ENCODE measurements at places on chromosomes 16 and 17.

DNA sequence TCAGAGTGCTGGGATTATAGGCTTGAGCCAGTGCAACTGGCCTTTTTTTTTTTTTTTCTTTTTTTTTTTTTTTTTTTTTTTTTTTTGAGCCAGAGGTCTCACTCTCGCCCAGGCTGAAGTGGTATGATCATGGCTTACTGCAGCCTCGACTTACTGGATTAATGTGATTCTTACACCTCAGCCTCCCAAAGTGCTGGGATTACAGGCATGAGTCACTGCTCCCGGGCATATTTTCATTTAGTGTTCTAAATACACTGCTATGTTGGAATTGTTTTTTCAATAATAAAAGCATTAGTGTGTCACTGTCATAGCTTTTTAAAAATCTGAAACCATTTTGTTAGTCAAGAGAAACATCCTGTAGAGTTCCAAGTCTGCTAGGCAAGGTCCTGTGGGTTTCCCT lies 40.3 kb downstream of the NDE1 start:
- DNase-seq = no peak

GRCh38 chr16:66878067-66878466 lies 2.2 kb upstream of the PDP2 start:
- no peak for DNase-seq

GRCh38 chr17:8005967-8006730 lies 3.7 kb downstream of the GUCY2D start:
- no peak for DNase-seq

DNA sequence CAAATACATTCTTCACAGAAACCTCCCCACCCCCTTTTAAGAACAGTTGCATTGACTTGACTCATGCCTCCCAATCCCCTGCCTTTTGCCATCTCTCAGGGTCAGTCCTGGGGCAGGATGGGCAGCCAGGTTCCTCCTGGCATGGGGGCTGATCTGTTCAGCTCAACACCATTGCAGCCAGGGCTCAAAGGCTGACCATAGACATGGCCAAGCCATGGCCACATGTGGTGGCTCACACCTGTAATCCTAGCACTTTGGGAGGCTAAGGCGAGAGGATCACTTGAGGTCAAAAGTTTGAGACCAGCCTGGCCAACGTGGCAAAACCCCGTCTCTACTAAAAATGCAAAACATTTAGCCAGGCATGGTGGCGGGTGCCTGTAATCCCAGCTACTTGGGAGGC lies 14.1 kb downstream of the ATP2C2 start:
- DNase-seq = no peak

GRCh38 chr16:8620535-8620934 lies 963 bp upstream of the METTL22 start:
- no peak for DNase-seq

GRCh38 chr16:21156767-21157467 lies 1.6 kb upstream of the LDAF1 start:
- no peak for DNase-seq

GRCh38 chr16:76487411-76488064 lies 210.3 kb downstream of the CNTNAP4 start:
- no peak for DNase-seq

DNA sequence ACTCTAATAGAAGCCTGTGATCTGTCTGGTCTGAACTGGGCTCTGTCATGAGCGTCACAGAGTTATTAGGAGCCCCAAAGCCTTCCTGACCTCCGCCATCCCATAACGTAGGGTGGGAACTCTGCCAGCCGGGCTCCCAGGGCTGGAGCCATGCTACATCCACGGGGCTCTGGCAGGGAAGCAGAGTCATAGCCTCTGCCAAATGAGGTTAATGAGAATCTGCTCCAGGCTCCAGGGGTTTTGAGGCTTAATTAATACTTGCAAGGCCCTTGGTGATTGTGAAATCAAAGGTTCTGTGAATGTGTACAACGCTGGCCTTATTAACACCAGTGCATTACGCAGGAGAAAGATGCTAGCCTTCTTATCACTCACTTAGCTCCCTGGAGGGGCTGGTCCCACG lies 42.4 kb upstream of the ZFP90 start:
- no peak for DNase-seq

DNA sequence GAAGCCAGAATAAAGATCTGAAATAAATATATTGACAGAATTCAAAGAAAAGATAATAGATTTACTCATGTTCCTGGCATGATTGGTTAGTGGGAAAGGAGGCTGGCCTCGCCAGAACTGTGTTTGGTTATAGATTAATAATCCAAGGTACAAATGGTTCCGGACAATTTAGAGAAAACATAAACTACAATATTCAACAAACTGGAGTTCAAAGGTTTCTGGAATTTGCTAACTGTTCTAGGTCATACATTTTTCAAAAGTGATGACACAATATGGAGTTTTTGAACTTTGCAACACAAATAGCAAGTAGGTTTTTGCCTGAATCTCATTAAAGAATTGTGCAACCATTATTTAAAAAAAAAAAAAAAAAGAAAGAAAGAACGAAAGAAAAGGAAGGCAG lies 251.7 kb upstream of the SALL1 start:
- DNase-seq = no peak

DNA sequence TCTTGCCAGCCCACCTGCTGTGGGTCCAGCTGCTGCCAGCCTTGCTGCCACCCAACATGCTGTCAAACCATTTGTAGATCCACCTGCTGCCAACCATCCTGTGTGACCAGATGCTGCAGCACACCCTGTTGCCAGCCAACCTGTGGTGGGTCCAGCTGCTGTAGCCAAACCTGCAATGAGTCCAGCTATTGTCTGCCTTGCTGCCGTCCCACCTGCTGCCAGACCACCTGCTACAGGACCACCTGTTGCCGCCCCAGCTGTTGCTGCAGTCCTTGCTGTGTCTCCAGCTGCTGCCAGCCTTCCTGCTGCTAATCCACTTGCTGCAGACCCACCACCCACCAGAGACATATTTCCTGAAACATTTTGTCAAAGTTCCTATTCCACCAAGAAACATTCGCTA lies 641 bp downstream of the KRTAP9-1 start:
- DNase-seq = no peak

DNA sequence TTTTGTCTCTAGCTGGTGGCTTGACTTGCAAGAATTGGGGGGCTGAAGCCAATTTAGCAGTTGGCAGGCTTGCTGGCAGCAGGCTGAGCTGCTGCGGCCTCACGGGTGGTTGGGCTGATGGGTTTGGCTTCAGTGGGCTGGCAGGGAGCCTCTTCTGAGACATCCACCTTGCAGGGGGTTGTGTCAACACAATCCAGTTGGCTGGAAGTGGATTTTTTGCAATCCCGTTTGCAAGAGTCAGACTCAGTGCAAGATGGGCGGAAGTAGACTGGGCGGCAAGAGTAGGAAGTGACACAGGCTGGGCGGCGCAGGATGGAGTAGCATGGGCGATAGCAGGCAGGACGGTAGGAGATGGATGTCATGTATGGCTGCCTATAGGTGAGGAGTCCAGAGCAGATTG lies 1.5 kb downstream of the KRTAP16-1 start:
- no peak for DNase-seq

GRCh38 chr17:58520843-58521430 lies 6.5 kb upstream of the MTMR4 start:
- DNase-seq = no peak

DNA sequence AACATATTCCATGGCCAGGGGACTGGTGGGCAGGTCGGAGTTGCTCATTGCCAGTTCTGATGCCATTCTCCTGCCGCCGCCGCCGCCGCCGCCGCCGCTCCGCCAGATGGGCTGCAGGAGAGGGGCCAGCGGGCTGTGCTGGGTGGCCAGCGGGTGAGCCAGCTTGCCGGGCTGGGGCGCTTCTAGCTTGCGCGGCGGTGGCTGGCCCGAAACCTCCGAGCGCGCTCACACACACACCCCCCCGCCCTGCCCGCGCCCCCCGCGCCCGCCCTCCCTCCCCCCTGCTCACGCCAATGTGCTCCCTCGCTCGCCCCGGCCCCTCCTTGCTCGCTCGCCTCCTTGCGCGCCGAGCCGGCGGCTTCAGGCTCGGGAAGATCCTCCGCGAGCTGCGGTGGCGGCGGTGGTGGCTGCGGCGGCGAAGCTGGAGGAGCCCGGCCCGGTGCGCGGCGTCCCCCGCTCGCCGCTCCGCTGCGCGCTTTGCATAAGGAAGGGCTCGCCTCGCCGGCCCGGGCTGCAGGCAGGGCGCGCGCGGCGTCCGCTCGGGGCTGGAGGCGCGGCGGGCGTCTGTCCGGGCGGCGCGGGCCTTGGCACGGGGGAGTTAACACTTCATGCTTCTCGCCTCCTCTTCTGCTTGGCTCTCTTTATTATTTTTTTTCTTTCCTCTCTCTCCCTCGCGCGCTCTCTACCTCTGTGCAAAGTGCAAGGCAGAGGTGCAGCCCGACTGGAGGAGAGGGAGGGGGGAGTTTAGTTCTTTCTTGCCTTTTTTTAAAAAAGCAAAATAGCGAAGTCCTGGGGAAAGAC lies 500 bp downstream of the MAF start:
- DNase-seq = no peak

DNA sequence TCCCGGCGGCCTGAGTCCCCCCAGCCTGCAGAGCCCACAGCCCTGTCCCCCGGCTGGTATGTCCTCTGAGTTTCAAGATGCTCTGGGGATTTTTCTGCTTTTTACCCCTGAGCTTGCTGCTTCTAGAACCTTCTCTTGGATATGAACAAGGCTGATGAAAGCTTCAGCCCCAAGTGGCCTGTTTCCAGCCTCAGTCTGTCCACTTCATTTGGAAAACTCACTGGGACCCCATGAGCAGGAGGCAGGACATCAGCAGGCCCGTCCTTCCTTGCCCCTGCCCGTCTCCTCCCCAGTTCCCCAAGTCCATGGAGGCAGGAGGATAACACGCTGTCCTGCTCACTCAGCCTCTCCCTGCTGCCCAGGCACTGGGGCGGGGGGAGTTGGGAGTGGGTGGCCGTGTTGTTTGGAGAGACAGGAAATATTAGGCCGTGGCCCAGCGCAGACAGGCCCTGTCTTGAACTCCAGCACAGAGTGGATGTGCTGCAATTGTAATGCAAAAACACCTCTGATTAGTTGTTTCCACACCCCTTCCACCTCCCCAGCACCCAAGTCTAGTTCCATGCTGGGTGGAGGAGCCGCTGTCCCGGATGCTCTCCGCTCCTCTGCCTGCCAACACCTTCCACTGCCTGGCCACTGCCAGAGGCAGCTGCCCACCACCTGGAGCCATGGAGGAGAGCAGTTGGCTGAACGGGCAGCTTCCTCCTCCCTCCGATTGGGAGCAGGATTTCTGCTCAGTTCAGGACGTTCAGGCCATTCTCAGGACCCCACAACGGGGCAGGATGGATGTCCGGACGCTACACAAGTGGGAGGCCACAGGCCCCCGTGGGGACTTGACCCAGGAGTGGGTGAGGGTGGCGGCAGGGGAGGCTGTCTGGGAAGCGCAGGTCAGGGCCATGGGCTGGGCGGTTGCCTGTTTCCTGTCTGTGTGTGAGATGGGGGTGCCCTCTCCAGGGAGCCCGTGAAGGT lies 216.9 kb upstream of the GSE1 start:
- no peak for DNase-seq

- DNase-seq = no peak
Observed at GRCh38 chr17:32960815-32961214, 30.8 kb upstream of the SPACA3 start.

DNA sequence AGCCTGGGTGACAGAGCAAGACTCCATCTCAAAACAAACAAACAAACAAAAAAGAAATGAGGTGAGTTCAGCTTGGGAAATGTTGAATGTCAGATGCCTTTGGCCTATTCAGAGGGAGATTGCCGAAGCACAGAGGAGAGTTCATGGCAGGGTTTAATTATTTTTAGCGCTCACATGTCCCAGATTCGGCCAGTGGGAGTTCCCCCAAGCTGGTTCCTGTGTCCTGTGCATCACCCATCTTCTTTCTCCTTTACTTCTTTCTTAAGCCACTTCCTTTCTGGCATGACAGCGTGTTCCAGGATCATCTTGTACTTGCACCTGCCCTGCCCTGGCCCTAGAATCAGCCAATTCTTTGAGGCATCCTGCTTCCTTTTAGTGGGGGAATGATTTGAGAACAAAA lies 9.2 kb downstream of the MPV17L start:
- no peak for DNase-seq

DNA sequence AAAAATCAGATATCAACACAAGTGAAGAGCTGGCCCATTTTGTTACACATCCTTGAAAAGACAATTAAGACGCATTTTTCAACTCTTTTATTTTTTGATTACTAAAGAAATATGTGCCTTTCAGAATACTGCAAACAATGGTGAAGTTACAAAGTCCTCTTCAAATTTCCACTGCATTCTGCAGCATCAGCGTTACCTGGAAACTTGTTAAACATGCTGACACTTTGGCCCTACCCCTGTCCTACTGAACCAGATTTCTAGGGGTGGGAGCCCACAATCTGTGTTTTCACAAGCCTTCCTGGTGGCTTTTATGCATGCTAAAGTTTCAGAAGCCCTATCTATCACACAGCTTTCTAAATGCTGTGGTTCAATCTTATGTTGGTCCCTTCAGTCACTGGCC lies 4.5 kb upstream of the CCL14 start:
- DNase-seq = no peak

DNA sequence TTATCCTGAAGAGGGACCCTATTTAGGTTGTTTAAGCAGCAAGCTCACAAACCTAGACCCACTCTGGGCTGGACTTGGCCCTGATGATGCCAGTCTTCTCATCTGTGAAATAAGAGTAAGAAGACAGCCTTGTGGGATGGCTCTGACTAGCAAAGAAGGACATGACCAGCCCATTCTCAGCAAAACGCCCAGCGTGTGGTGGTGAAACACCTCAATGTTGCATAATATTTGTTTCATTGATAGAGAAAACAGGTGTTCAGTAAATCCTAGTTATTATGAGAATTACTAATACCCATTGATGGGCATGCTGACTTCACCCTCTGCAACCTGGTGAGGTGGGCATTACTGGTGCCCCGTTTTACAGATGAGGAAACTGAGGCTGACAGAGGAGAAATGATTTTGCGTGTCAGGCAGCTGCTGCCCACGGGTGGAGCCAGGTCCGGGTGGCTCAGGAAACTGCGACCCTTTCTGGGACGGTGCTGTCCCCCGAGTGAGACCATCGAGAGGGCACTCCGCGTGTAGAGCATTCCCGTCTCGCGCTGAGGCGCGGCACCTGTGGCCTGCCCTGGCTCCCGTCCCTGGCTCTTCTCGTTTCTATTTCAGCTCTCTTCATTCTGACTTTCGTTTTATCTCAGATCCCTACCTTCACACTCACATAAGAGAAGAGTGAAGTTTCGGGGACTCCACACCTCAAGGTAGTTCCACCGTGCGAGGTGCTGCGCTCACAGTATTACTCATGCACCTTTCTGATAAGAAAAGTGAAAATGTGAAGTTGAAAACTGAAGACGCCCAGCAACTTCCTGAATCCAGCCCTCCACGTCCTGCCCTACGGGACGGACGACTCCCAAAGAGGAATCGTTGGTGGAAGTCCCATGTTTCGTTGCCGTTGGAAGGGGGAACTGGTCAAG lies 48.5 kb downstream of the IRF8 start:
- no peak for DNase-seq

DNA sequence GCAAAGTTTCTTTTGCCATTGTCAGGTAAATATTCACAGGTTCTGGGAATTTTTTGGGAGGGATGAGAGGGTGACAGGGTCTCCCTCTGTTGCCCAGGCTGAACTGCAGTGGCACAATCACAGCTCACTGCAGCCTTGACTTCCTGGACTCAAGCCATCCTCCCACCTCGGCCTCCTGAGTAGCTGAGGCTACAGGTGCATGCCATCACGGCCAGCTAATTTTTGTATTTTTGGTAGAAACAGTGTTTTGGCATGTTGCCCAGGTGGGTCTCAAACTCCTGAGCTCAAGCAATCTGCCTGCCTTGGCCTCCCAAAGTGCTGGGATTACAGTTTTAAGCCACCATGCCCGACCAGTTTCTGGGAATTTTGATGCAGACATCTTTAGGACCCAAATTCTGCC lies 53.0 kb downstream of the IQCK start:
- no peak for DNase-seq

GRCh38 chr16:48681520-48681919 lies 71.5 kb upstream of the N4BP1 start:
- DNase-seq = no peak

All from stimulated activated CD8-positive, alpha-beta memory T cell treated with anti-CD3 and anti-CD28 coated beads, Interleukin-7, amount 100 ng/mL, for 24 hours (primary cell).